ENCODE measurements at places on chromosomes 6 and 20. TPM values are rescaled to one million over a fixed set of nuclear protein-coding genes. Genes with fewer than 3 reads are reported as not detected.

TNNC2 gene
- total RNA-seq: not detected

CNR1 gene
- total RNA-seq: 3.5 TPM

BPI gene
- not detected for total RNA-seq

DYNLT2 gene
- 2.1 TPM for total RNA-seq

LAMA4 gene
- total RNA-seq: 3.8 TPM

OR12D2 gene
- total RNA-seq: not detected

CDH4 gene
- 8.3 TPM for total RNA-seq

FOXS1 gene
- not detected for total RNA-seq

RTF2 gene
- total RNA-seq: 63.5 TPM

SNPH gene
- total RNA-seq: 2.7 TPM

All from type B pancreatic cell (in vitro differentiated cells).